GM23248 (cell line): ENCODE measurements at places on chromosomes 4 and X. TPM values are rescaled to one million over a fixed set of nuclear protein-coding genes. Genes with fewer than 3 reads are reported as not detected.

- DNase-seq: no peak
Measured at GRCh38 chr4:3355266-3355748, 62.5 kb downstream of the RGS12 start.

DNA sequence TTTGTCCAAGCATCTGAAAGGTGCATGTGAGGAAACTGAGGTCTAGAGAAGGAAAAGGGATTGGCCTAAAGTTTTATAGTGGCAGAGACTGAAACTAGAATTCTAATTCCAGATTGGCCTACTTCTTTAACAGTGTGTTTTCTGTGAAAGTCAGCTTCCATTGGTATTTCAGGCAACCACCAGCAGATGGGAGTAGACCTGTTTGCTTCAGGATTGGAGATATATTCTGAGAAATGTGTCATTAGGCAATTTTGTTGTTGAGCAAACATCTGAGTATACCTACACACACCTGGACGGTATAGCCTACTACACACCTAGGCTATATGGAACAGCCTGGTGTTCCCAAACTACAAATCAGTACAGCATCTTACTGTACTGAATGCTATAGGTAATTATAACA, 207.3 kb upstream of the RADX start:
- no peak for DNase-seq

GRCh38 chr4:99405433-99406115, 29.6 kb downstream of the ADH7 start:
- peak; percentile 83 for DNase-seq

DNA sequence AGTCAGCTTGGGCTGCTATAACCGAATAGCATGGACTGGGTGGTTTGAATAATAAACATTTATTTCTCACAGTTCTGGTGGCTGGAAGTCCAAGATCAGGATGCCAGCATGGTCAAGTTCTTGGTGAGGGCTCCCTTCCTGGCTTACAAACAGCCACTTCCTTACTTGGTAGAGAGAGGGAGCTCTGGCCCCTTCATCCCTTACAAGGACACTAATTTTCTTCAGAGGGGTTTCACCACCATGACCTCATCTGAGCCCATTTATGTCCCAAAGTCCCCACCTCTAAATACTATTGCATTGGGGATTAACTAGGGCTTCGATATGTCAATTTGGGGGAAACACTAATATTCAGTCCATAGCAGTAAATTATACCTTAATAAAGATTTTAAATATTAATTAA, 61.8 kb downstream of the CLNK start:
- DNase-seq: no peak

- peak; percentile 26 for DNase-seq
Measured at GRCh38 chrX:1679238-1679637, 64.4 kb downstream of the ASMT start.

DNA sequence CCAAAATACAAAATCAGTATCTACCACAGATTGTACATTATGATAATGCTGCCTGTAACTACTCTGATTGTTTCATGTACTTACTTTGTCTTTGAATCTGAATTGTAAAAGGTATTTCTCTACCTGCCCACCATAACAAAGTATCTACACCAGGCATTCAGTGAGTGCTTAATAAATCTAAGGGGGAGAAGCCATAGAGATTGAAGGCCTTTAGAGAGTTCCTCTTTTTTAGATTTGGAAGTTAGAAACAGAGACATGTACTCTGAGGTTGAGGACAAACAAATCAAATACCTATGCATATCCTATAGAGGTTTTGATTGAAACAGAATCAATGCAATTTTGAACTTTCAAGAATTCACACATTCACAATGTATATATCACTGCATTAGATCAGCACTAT, 42.7 kb downstream of the SAT1 start:
- DNase-seq: no peak

- peak; percentile 29 for DNase-seq
Measured at GRCh38 chr4:53192496-53192895, 173.4 kb downstream of the SCFD2 start.

The TLR10 gene
- total RNA-seq: not detected in 2 replicates

The OPRPN gene
- not detected in 2 replicates for total RNA-seq

The TLR6 gene
- 0.76 and 3.4 TPM in 2 replicates for total RNA-seq

The NUDT11 gene
- total RNA-seq: 12.0 and 12.4 TPM in 2 replicates

The ZNF674 gene
- total RNA-seq: 2.7 and 2.8 TPM in 2 replicates
